ENCODE measurements at places on chromosomes 4 and X.

DNA sequence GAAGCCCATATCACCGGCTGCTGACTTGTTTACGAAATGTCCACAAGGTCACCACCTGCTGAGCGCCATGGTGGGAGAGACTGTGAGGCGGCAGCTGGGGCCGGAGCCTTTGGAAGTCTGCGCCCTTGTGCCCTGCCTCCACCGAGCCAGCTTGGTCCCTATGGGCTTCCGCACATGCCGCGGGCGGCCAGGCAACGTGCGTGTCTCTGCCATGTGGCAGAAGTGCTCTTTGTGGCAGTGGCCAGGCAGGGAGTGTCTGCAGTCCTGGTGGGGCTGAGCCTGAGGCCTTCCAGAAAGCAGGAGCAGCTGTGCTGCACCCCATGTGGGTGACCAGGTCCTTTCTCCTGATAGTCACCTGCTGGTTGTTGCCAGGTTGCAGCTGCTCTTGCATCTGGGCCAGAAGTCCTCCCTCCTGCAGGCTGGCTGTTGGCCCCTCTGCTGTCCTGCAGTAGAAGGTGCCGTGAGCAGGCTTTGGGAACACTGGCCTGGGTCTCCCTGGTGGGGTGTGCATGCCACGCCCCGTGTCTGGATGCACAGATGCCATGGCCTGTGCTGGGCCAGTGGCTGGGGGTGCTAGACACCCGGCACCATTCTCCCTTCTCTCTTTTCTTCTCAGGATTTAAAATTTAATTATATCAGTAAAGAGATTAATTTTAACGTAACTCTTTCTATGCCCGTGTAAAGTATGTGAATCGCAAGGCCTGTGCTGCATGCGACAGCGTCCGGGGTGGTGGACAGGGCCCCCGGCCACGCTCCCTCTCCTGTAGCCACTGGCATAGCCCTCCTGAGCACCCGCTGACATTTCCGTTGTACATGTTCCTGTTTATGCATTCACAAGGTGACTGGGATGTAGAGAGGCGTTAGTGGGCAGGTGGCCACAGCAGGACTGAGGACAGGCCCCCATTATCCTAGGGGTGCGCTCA lies 8.7 kb upstream of the MSANTD1 start:
- DNase-seq, result no peak

GRCh38 chr4:187732524-187732923 lies 263.0 kb upstream of the ZFP42 start:
- DNase-seq, result no peak

DNA sequence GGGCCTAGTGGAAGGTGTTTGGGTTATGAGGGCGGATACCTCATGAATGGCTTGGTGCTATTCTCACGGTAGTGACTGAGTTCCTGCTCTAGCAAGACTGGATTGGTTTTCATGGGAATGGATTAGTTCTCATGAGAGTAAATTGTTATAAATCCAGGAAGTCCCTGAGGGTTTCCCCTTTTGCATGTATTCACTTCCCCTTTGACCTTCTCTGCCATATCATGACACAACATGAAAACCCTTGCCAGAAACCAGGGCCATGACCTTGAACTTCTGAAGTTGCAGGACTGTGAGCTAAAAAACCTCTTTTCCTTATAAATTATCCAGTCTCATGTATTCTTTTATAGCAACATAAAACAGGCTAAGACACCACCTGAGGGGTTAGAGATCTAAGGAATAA lies 529.7 kb upstream of the RPS6KA3 start:
- no peak for DNase-seq

GRCh38 chr4:113020966-113021365 lies 28.5 kb upstream of the ANK2 start:
- no peak for DNase-seq

DNA sequence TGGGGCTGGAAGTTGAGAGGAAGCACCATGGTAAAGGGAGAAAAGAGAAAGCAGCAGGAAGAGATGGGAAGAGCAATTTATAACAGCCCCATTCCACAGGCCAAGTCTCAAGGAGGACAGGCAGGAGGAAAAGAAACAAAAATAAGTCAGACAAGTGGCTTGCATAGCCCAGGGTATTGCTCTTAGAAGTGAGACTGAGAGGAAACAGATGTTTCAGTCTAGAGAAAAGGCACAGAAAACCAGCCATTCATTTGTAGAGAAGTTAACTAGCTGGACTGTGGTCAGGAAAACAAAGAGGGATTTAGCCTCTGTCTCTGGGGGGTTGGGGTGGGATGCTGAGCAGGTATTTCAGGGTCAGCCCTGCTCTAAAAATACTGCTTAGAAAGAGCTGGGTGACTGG lies 175.0 kb upstream of the ARHGEF9 start:
- no peak for DNase-seq

- no peak for DNase-seq
Measured at GRCh38 chr4:152045807-152046571, 285.2 kb upstream of the GATB start.

DNA sequence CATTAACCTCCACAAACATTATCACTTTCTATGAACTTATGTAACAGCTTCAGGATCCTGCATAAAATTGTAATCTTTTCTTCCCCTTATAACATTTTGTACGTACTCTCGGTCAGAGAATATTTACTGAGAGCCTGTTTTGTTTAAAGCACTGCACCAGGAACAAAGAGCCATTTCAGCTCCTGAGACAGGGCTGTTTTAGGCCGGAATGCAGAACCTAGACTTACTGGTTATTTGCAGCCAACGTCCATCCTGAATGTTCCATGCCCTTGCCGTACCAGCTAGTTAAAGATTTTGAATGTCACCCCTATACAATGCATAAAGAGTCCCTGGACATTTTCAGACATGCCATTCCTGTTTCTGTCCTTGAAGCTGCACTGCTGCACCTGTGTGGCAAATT lies 248.8 kb downstream of the PCDH7 start:
- no peak for DNase-seq

GRCh38 chr4:38684271-38684670 lies 20.3 kb downstream of the KLF3 start:
- DNase-seq, result no peak

- DNase-seq, result no peak
Measured at GRCh38 chrX:69319376-69319775, 154.1 kb upstream of the PJA1 start.

DNA sequence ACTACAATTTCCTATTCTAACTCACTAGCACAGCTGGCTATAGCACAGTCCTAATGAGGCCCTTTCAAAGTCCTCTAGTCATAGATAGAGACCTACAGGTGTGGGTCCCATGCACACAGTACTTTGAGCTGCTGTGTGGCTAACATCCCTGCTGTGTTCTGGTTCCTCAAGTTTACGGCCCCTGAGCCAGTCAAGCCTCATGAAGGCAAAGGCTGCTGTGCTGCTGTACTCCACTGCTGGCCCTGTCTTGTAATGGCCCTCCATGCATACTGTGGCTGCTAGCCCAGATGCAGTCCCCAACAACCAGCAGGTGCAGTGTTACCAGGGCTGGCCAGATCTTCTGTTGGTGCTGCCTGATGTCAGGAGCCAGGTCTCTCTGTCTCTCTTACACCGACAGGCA lies 23.4 kb upstream of the ENPEP start:
- no peak for DNase-seq

GRCh38 chr4:14829795-14830194 lies 172.5 kb upstream of the CPEB2 start:
- DNase-seq, result no peak

- no peak for DNase-seq
Measured at GRCh38 chrX:19578956-19579355, 63.6 kb upstream of the MAP3K15 start.

GRCh38 chr4:172048666-172049065 lies 235.5 kb downstream of the GALNTL6 start:
- no peak for DNase-seq

GRCh38 chrX:10124506-10125247 lies 32.1 kb upstream of the CLCN4 start:
- no peak for DNase-seq

- DNase-seq, result no peak
Measured at GRCh38 chr4:149638073-149638472, 177.6 kb downstream of the IQCM start.

DNA sequence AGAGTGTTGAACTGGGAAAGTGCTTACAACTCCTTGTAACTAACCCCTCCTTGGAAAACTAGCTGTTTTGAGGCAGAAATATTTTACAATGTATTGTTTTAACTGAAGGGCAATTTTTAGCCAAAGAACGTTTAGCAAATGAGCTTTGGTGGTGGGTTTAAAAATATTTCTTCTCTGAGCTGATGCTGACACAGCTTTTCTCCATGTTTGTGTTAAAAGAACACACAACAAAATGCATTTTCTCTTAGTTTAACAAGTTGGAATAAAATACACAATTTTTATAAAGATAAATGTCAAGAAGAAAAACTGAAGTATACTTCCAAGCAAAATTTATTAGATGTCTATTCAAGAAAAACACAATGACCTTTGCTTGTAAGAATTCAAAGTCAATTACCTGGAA lies 49.9 kb upstream of the PDLIM3 start:
- DNase-seq, result no peak

- no peak for DNase-seq
Measured at GRCh38 chr4:3655963-3656362, 110.2 kb upstream of the ADRA2C start.

DNA sequence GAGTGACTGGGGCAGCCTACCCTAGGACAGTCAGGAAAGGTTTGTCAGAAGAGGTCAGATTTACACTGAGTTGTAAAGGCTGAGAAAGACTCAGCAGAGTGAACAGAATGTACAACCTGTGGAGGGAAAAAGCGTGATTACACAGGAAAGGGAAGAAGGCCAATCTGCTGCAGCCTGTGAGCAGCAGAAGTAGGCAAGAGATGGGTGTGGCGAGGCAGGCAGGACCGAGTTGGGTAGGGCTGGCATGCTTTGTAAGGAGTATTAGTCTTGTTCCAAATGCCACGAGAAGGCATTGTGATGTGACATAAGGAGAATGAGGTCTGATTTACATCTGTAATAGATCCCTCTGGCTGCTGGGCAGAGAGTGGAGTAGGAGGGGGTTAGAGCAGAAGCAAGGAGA lies 12.6 kb downstream of the SGMS2 start:
- DNase-seq, result no peak

GRCh38 chr4:30769093-30769492 lies 48.9 kb downstream of the PCDH7 start:
- no peak for DNase-seq

Data from LNCaP clone FGC (cell line).